Thoracic aorta (tissue), 2 donors: ENCODE measurements at places on chromosomes 16 and 17. TPM values are rescaled to one million over a fixed set of nuclear protein-coding genes. Genes with fewer than 3 reads are reported as not detected.

IFI35 gene
- 34.8 TPM for total RNA-seq

CES3 gene
- total RNA-seq, result 1.1 TPM

PPL gene
- total RNA-seq, result 22.6 TPM

ERN2 gene
- not detected for total RNA-seq

KRT40 gene
- total RNA-seq, result not detected

CBFB gene
- total RNA-seq, result 28.3 TPM

KCNJ18 gene
- not detected for total RNA-seq

KRTAP2-3 gene
- not detected for total RNA-seq

ENDOV gene
- 46.7 TPM for total RNA-seq

PTX4 gene
- 0.78 TPM for total RNA-seq

KRTAP2-2 gene
- total RNA-seq, result not detected

NBR1 gene
- 92.1 TPM for total RNA-seq

SRCIN1 gene
- total RNA-seq, result not detected

SSTR5 gene
- 3.8 TPM for total RNA-seq

KRT24 gene
- total RNA-seq, result not detected

EIF1 gene
- total RNA-seq, result 167 TPM

KRTAP3-1 gene
- total RNA-seq, result not detected

PERCC1 gene
- not detected for total RNA-seq

TNFAIP1 gene
- 66.1 TPM for total RNA-seq

SHISA9 gene
- total RNA-seq, result 3.4 TPM

USP31 gene
- total RNA-seq, result 25.0 TPM

PRR35 gene
- total RNA-seq, result 0.42 TPM

CDH3 gene
- total RNA-seq, result not detected
